Fibroblast of mammary gland (primary cell): ENCODE measurements at places on chromosomes 16 and 17.

DNA sequence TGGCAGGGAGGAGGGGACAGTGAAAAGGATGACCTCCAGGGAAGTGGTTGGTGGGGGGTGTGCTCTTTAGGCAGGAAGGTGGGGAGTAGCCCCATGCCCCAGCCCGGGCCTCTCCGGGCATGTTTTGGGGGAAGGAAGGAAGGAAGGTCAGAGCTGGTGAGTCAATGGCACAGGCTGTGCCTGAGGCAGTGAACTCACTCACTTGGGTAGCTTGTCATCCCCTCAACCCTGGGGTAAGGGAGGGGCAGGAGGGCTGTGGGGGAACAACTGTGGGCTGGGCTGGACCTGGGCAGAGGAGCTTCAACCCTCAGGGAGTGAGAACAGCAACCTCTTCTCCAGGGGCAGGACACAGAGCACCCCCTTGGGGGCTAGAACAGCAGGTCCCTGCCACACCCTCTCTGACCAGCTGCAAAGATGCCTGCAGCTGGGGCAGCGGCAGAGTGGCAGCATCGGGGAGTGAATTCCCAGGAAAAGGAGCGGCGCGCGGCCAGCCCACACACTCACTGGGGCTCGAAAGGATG lies 6.3 kb downstream of the CSF3 start:
- DNase-seq, result peak; percentile 95

DNA sequence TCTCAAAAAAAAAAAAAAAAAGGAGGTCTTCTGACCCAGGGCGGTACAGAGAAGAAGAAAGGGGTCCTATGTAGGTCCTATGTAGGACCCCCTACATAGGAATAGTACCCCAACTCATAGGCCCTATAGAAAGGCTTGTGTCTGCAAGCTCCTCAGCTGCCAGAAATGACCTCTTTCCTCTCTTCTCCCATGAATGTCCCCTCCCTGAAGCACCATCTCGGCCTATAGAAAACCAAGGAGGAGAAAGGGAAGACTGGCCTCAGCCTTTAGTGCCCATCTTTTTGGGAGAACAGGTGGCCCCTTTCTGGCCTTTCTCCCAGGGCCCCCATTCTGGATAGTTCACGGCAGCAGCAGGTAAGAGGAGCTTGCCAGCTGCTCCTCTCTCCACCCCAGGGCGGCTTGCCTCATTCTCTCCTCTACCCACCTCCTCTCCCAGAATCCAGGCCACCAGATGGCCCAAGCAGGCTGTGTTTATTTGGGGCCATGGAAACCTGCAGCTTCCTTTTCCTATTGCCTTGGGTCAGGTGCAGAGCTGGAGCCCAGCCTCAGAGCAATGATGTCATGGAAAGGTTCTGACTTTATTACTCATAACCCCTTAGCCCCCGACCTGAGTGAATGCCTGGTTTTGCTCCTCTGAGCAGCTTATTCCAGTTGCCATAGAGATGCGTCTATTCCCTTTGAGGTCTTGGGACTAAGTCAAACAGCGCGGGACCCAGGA lies 1.6 kb upstream of the MRPL58 start:
- DNase-seq, result peak; percentile 69

DNA sequence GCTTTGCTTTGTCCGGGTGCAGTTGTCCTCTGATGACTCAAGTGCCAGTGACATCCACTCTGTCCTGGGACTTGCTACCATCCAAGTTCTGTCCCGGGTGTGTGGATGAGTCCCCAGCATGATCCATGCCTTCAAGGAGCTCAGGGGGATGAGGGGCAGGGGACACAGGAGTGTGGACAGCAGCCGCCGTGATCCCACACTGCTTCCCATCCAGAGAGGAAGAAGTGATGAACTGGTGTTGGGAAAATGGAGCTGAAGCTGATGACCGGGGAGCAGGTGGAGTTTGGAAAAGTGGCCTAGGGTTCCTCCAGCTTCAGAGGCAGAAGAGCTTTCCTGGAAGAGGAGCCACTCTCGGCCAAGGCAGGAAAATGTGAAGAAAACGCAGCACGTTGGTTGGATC lies 249.6 kb upstream of the TNRC6C start:
- no peak for DNase-seq

DNA sequence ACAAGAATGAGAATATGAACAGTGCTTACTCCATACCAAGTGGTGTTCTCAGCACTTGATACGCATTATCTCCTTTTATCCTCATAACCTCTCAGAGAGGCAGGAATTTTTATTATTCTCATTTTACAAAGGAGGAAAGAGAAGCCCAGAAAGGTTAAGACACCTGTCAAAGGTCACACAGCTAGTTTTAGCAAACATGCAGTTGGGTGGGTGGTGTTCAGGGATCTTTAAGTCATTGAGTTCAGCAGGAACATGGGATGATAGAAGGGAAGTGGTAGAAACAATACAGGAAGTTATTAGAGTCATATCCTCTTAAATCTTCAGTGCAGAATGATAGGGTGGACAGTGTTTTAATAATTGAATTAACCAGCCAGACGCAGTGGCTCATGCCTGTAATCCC lies 95.4 kb downstream of the IRX3 start:
- DNase-seq, result no peak

GRCh38 chr16:13866073-13866472 lies 53.9 kb upstream of the ERCC4 start:
- DNase-seq, result peak; percentile 81

DNA sequence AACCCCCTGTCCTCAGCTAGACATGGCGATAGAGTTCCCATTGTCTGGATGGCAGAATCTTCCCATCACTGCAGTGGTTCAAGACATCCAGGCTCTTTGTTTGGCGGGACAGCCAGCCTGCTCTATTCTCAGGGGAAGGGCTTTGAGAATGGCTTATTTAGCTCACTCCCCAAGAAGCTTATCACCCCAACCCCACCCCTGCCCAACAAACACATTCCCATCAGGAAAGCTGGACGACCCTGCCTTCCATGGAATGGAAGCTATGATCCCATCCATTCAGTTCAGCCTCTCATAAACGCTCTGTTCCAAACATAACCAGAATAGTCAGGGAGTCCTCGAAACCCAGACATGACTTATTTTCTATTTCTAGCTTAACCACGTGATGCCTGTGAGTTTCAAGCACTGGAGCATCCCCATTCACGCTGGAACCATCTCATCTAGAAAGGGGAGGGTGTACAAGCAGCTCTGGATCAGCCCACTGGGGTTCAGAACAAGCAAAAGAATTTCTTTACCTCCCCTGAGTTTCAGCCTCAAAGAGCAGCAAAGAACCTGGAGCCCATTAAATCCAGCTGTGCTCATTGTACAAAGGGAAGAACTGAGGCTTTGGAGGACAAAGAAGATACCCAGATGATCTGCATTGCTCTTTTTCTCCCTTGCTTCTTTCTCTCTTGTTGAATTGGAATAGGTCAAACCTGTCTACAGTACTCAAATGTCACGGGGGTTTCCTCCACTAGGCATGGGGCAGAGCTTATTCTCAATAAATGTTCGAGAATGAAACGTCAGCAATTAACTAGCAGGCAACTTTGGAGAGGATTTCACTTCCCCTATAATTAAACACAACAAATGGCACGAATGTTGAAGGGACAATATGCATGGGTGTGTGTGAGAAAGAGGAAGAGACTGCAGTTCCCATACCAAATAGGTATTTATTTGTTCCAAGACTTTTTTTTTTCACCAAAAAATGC lies 93.1 kb downstream of the XYLT1 start:
- DNase-seq, result peak; percentile 59

DNA sequence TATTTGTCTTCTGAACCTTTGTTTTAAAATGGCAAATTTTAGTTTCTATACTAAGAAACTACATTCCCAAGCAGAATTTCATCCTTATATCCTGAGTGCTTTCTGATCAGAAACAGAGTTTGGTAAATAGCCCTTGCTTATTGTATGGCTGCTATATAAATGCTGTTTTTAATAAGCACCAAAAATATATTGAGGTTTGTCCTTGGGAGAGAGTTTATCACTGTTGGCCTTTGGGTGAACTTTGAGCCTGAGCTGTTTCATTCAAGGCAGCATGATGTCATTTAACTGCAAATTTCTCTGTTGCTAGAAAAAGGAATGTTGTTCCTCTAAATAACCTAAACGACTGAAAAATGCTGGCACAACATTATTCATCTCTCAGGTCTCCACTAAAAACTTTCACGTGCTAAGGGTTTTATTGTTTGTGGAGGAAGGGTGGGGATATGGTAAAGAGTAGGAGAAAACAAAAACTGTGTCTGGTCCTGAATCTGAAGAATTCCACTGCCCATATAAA lies 334.3 kb upstream of the TBX2 start:
- peak; percentile 44 for DNase-seq

DNA sequence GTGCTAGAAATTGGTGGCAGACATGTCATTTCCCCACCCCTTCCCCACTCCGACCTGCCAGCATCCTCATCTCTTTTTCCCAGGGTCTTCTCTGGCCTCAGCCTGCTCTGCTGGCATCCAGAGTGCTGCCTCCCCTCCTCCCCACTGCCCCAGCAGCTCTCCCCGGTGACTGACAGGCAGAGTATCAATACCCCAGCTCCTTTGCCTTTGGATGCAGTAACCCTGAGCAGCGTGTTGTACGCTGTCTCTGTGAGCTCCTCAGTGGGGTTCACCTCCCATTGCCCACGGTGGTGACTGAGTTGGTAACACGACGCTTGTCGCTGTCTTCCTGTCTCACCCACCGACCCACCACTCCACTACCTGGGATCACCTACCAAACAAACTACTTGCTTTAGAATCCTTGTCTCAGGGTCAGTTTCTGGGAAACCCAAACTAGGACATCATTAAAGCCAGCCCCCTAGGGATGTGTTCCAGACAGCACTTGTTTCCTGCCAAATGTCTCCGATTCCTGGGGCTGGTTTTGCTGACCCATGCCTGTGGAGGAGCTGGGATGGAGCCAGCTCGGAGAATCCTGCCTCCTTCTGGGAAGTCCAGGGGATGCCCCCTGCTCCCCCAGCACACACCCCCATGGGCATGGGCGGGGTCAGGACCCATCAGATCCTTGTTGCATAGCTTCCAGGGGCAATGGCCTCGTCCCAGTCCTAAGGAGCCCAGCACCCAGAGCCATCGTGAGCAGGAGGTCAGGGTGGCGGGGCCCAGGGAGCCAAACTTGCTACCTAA lies 8.3 kb upstream of the SBK1 start:
- no peak for DNase-seq

- peak; percentile 60 for DNase-seq
Observed at GRCh38 chr17:6755731-6756184, at the start of gene XAF1. XAF1 (plus strand) TSS chr17:6756046; CDS start chr17:6756079, 33 bp downstream.

GRCh38 chr16:13995194-13995593 lies 75.2 kb downstream of the ERCC4 start:
- no peak for DNase-seq

GRCh38 chr16:25897702-25898101 lies 205.9 kb downstream of the HS3ST4 start:
- DNase-seq, result no peak

DNA sequence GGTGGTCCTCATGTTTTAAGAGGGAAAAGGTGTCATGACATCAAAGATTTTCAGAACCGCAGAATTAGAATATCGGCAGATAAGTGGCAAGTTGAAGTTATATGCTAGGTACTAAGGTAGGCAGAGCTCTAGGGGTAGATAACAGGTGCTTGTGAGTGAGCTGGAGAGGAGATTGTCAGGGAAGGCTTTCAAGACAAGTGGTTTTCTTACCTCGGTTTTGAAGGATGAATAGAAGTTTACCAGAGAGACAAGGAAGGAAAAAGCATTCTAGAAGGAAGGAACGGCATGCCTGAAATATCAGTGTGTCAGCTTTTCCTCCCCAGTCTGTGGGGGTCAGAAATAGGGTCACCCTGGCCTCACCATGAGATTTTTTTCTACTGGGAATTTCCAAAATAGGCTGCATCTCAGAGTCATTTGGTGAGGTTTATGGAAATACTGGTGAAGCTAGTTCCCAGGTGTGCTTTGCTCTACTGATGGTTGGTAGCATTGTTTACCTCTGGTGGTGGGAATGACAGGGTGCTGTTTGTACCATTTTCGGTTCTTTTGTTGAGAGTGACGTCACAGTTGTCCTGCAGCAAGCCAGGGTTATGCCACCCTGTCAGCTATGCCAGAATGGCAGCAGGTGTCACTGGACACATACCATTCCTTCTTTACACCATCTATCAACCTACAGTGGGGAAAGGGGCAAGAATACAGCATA lies 112.5 kb downstream of the MSI2 start:
- no peak for DNase-seq

DNA sequence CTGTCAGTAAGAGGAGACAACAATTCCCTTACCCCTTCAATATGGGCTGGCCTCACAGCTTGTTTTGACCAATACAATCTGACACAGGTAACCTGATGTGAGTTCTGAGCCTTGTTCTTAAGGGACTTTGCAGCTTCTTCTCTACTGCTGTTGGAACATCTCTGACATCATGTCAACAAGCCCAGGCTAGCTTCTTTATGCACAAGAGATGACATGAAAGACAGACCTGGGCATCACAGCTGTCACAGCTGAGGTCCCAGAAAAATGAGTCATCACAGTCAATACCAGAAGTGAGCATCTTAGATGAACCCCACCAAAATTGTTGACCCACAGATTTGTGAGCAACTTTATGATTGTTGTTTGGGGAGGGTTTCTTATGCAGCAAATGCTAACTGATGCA lies 431.7 kb upstream of the PSMD7 start:
- DNase-seq, result no peak

GRCh38 chr16:80449392-80449791 lies 91.4 kb upstream of the DYNLRB2 start:
- DNase-seq, result no peak

GRCh38 chr16:75697571-75697970 lies 3.7 kb downstream of the DUXB start:
- DNase-seq, result no peak

DNA sequence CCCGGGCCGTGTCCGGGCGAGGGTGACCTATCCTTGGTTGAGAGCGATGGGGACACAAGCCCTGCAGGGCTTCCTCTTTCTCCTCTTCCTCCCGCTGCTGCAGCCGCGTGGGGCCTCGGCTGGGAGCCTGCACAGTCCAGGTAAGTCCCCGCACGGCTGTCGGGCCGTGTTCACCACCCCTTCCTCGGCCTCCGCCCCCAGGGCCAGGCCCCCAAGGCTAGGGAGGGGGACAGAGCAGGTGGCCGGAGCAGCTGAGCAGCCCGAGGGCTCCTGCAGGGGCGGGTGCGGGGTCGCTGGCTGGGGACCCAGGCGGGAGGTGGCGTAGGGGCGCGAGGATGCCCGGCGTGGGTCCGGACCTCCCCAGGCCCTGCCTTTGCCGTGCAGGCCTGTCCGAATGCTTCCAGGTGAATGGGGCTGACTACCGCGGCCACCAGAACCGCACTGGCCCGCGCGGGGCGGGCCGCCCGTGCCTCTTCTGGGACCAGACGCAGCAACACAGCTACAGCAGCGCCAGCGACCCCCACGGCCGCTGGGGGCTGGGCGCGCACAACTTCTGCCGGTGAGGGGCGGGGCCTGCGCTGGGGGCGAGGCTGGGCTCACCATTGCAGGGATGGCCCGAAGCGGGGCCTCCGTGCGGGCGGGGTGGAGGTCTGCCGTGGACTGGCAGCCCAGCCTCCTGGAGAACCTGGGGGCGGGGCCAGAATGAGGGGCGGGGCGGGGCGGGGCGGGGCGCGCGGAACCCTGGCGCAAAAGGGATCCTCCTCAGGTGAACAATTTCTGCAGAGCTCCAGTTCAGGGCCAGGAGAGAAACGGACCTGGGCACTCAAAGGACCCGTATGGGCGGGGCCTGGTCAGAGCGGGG lies 631 bp downstream of the KREMEN2 start:
- no peak for DNase-seq
